ENCODE measurements at places on chromosomes 12 and 14. TPM values are rescaled to one million over a fixed set of nuclear protein-coding genes. Genes with fewer than 3 reads are reported as not detected.

The RAD51AP1 gene
- 0.55 TPM for total RNA-seq

DNA sequence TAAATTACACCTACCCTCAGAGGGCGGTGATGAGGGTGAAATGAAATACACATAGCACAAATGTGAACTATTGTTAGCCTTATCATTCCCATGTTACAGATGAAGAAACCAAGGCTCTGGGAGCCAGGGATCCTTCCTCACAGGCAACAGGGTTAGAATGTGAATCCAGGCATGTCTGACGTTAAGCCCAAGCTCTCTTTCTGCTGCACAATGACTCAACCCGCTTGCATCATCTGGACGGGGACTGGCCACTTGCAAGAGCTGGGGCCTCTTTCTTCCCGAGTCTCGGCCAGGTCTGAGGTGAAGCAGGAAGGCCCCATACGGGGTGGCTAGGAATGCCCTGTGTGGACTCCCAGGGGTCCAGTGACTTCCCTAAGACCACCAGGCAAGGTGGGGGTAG is 105.2 kb downstream of the RBM19 start:
- H3K27me3 ChIP-seq = no peaks in the 10 kb centered on the region
- peaks cover 4% of the 10 kb centered on the region for H3K36me3 ChIP-seq
- peaks cover 5% of the 10 kb centered on the region for H3K4me1 ChIP-seq
- DNase-seq = no peak

DNA sequence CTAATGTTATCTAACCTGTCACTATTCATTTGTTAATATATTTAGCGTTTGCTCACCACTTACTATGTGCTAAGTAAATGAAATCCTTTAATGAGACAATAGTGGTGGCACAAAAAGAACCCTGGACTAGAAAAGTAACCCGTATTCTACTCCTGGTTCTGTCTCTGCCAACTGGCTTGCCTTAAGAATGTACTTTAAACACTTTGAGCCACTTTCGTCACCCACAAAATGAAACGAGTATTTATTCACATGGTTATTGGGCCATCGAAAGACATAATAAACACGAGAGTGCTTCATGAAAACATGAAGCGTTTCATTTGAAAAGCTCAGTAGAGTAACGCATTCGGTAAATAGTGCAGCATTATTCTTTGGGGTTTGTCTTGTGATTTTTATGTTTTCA is 254.7 kb downstream of the EGLN3 start:
- H3K27ac ChIP-seq = no peak overlapping the region
- H3K27me3 ChIP-seq = no peaks in the 10 kb centered on the region
- no peak for DNase-seq
- no peak overlapping the region for H3K4me3 ChIP-seq
- no peaks in the 10 kb centered on the region for H3K36me3 ChIP-seq

- peaks cover 4% of the 10 kb centered on the region for H3K27me3 ChIP-seq
- H3K27ac ChIP-seq = no peak overlapping the region
- no peak for DNase-seq
Measured at GRCh38 chr14:93714605-93715004, 73.7 kb downstream of the PRIMA1 start.

GRCh38 chr12:117404203-117404853 is 42.9 kb upstream of the NOS1 start:
- H3K27me3 ChIP-seq = no peaks in the 10 kb centered on the region
- H3K4me1 ChIP-seq = no peaks in the 10 kb centered on the region
- no peak for DNase-seq
- H3K4me3 ChIP-seq = no peak overlapping the region
- no peaks in the 10 kb centered on the region for H3K36me3 ChIP-seq

DNA sequence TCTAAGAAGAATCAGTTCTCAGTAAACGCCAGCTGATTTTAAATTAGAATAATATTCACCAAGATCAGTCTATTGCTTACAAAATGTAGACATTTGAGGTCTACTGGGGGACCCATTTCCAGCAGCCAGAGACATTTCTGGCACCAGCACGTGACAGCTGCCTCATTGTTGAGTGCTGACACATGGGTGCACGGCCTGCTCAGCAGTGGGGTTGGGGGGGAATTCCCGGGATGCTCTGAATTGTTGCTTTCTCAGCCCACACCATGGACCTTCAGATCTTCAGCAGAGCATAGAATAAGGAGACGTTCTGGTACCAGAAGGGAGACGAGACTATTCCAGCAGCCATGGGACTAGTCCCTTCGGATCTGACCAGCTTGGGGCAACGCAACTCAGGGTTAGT is 18.3 kb downstream of the PLEKHG7 start:
- no peaks in the 10 kb centered on the region for H3K27me3 ChIP-seq
- DNase-seq = no peak
- H3K27ac ChIP-seq = no peak overlapping the region

Data from heart left ventricle (tissue), 16 donors.